Suppressor macrophage treated with lipopolysaccharide for 4 hours (primary cell): ENCODE measurements at places on chromosomes 5 and 9.
A peak's percentile ranks its signal among the peaks of the same experiment; 100 is the strongest.

GRCh38 chr9:97109194-97109811 lies 70.4 kb upstream of the CTSV start:
- DNase-seq: peak; percentile 67

GRCh38 chr5:74392711-74393351 lies 247.7 kb downstream of the ENC1 start:
- no peak for DNase-seq

DNA sequence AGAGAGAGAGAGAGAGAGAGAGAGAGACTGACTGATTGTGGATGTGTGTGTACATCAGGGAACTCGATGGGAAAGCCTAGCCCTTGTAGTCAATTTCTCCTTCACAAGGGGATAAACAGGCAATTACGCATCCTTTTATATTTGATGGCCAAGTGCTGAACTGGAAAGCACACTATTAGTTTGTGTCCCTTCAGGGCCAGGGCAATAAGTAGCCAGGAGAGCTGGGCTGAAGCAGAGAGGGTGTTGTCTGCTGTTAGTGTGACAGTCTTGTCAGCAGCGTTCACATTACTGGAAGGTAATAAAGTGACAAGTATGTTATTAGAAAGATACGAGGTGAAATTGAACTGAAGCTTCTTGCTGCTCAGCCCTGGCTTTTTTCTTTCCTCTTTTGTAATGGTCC lies 457.7 kb downstream of the BNC2 start:
- DNase-seq: no peak

GRCh38 chr9:68931821-68932220 lies 82.1 kb downstream of the PRKACG start:
- DNase-seq: no peak

GRCh38 chr9:100819980-100820379 lies 208.5 kb upstream of the PLPPR1 start:
- no peak for DNase-seq

DNA sequence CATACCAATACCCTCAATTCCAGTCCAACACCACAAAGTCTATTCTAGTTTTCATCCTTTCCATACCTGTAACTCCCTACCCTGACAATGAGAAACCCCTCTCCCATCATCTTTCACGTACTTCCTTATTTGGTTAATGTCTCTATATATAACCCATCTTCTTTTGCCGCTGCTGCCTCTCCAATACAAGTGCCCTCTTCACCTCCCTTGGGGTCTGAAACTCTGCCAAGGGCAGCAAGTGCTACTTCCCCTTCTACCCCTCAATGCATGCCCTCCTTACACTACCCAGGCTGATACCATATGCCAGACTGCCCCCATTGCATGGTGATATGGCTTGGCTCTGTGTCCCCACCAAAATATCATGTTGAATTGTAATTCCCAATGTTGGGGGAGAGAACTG lies 24.4 kb upstream of the SMIM15 start:
- DNase-seq: no peak

DNA sequence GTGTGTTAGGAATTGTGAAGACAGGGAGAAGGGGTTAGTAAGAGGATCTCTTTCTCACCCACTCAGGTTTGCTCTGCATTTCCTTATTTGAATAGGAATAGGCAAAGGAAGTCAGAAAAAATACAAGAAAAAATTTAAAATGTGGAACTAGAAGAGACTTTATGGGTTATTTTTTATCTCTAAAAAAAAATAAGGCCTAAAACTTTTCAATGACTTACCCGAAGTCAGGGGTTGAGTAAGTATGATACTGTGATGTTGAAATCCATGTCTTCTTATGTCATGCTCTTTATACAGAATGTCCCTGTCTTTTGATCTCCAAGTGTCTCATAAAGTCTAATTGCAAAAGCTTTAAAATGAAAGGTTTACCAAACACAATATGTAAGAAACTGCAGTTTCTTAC lies 148.3 kb upstream of the PIK3R1 start:
- DNase-seq: peak; percentile 82
